ENCODE measurements at places on chromosomes 7 and 10. TPM values are rescaled to one million over a fixed set of nuclear protein-coding genes. Genes with fewer than 3 reads are reported as not detected.

DNA sequence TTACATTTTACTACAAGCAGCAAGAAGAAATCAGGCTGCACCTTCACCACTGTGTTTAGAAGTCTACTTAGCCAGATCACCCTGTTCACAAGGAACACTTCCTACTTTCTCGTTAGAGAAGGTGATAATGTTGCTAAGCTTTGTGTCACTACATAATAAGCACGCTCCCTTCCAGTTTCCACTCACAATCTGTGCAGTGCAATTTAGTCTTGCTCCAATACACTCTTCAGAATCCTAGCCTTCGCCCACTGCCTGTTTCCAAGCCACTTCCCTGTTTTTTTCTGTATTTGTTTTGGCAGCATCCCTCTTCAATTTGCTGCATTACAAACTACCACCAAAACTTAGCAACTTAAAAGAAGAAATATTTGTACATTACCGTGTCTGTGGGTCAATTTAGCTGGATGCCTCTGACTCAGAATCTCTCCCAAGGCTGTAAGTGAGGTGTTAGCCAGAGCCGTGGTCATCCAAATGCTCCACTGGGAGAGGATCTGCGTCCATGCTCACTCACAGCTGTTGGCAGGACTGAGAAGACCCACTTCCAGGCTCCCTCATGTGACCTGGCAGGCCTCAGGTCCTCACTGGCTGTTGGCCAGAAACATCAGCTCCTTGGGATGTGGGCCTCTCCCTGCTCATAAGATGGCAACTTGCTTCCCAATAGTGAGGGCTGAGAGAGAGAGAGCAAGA, 110.4 kb downstream of the PON1 start:
- H3K4me3 ChIP-seq, result no peak overlapping the region
- H3K36me3 ChIP-seq, result no peaks in the 10 kb centered on the region
- no peak for DNase-seq
- no peaks in the 10 kb centered on the region for H3K4me1 ChIP-seq
- H3K27me3 ChIP-seq, result no peaks in the 10 kb centered on the region

GRCh38 chr7:21142081-21142480, 285.8 kb upstream of the SP4 start:
- no peak overlapping the region for H3K4me3 ChIP-seq
- H3K4me1 ChIP-seq, result no peaks in the 10 kb centered on the region
- H3K27me3 ChIP-seq, result no peaks in the 10 kb centered on the region
- H3K27ac ChIP-seq, result no peak overlapping the region

CPVL gene
- 36.4 TPM for polyA plus RNA-seq

FRAT2 gene
- 29.4 TPM for polyA plus RNA-seq

Measured in hepatocyte (in vitro differentiated cells).